RCC 7860 (cell line): ENCODE measurements at places on chromosomes 3 and 15.

- DNase-seq, result no peak
These were observed 261.8 kb upstream of the GOLGA6L4 start for GRCh38 chr15:83973816-83974215.

- no peak for DNase-seq
These were observed 39.5 kb upstream of the ZBTB20 start for GRCh38 chr3:115186351-115187148.

GRCh38 chr3:195005759-195006510 is 265.0 kb downstream of the XXYLT1 start:
- DNase-seq, result no peak

DNA sequence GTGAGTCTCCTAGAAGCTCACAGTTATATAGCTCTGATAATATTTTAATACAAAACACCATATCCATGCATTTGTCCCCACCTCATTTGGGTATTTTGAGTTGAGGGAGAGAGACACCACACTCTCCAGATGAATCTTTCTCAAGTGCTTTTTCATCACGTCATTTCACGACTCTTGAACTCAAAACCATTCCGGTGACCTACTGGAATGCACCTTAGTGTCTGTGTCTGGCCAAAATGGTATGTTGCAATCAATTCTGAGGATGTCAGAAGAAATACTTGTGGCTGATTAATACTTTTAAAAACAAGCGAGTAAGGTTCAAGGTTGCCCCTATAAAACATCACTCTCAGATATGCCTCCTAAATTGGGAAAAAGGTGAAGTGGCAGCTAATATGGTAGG is 352.6 kb upstream of the ICE2 start:
- DNase-seq, result no peak

GRCh38 chr3:53768478-53769459 is 77.5 kb downstream of the CHDH start:
- no peak for DNase-seq

DNA sequence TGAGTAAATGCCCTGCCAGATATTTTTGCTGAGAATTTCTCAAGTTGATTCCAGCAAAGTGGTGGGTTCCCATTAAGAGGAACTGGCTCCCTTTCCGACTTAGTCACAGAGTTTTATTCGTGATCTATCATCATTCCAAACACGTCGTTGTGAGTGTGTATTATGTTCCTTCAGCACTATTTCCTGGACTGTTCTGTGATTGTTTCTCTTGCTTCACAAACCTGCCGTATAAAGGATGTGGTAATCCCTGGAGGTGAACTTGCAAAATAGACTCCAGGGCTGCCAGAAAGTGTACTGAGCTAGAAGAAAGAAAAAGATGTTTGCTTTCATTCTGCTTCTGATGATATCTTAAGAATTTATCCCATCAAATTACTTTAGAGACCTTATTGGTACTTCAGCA is 14.5 kb upstream of the CAPN3 start:
- no peak for DNase-seq

DNA sequence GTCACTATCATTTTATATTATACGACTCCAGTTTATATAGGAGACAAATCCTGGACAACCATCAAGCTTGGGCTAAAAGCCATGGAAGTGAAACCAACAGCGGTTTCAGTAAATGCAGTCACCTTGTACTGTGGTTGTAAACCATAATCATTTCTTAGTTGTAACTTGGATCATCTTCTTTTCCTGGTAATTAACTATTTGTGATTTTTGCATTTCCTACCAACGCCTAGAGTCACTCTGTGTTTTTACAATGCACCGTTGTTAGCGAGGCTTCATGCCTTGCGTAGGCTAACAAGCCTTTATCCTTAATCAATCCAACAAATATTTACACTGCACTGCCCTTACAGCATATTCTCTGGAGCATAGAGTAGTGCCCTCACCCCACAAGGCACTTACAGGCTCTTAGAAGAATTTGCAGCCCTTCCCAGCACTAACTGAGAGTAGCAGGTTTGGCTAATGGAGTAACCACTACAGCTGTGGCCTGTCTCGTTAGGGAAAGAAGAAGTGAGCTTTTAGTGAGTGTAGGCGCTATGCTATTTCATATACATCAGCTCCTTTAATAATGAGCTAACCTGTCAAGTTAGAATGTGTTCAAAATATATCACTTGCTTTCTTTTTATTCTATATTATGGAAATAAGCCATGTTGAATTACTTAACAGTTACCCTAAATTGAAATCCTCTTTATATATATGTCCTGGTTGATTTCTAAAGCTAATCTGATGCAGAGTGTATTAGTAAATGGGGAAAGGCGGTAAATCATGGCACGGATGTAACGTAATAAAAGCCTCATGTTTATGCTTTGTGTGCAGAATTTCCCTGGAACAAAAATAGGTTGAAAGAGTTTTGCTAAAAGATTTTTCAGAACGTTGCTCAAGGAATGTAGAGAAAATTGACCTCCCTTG is 62.8 kb downstream of the ABHD2 start:
- no peak for DNase-seq

- DNase-seq, result no peak
These were observed 36.9 kb downstream of the SLC35A5 start for GRCh38 chr3:112598731-112599130.

GRCh38 chr15:62403164-62403809 is 238.2 kb upstream of the C2CD4B start:
- DNase-seq, result peak; percentile 68

- DNase-seq, result no peak
These were observed 15.5 kb upstream of the GPR160 start for GRCh38 chr3:170022336-170022735.

DNA sequence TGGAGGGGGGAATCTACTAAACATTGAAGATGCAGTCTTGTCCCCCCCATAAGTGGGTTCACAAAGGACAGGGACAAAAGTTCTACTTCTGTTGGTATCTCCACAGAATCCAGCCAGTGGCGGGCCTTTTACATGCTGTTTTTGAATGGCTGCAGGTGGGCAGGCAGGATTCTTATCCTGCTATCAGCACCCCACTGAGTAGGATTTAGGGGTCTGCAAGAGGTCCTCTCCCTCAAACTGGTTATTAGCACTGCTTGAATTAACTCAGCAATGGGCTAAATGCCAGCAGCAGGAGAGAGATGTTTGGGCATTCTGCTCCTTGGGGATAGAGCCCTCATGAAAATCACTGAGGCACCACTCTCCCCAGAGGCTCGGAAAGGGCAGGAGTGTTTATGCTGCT is 40.3 kb downstream of the SEMA5B start:
- DNase-seq, result no peak

DNA sequence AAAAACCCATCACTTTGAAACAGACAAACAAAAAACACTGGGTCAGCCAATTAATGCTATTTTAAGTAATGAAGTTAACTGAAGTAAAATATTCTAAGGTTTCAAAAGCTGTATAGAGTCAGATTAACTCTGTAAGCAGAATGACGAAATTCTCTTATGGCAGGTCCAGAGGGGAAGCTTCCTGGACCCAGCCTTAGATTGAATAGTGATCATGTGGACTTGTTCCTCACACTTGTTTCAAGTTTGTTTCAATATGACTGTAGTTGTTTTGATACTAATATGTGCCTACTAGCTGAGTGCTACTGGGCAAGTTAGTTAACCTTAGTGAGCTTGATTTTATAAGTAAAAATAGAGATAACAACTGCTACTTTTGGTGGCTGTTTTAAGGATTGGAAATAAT is 32.6 kb downstream of the PLS1 start:
- no peak for DNase-seq

DNA sequence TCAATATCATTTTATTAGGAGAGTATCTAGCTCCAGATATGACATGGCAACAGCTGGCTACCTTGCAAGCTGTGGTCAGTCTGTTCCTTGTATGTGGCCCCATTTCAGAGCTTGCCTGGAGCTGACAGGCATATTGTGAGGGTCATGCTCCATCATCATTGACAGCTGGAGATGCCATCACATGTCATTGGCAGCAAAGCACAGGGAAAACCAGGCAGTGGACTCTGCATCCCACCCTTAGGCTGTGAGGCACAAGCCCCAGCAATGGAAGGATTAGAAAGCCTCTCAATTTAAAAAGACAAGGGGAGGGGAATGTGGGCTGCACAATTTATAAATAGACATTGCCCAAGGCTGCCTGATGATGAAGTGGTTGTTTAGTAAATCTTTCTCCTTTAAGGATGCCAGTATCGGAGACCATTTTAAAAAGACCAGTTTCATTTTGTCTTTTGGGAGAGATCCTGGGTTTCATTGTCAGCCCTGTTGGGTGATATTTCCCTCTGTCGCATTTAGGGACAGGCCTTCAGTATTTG is 27.9 kb downstream of the LNP1 start:
- no peak for DNase-seq
